ENCODE measurements at places on chromosomes 5 and 9.

DNA sequence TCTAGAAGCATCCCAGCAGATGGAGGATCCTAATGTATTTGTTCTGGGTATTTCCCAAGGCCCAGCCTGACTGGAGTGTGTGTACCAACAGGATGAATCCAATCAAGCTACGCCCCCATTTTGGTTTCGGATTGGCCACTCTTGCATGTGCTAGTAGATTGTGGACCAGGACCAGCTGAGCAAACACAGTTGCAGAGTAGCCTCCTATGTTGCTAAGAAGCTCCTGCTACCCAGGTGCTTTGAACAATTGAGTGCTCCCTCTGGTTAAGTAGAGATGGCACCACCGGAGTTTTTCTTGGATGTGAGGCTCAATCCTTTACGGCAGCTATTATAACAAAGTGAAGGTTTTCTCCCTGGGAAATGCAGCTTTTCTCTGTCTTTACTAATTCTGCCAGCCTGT is 204.5 kb downstream of the NTRK2 start:
- DNase-seq: no peak

DNA sequence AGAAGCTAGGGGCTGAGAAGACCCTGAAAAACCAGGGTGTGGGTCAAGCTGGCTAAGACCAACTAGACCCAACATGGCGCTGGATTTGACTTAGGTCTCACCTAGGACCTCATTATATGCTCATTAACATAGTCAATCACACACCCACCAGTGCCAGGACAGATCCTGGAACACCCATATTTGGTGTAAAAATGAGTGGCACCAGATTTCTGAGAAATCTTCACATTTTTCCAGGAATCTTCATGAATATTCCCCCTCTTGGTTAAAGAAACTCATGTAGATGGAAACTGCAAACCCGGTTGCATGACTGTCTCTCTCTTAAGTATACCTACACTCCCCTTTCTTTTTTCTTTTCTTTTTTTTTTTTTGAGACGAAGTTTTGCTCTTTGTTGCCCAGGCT is 17.9 kb upstream of the RAB14 start:
- DNase-seq: no peak

DNA sequence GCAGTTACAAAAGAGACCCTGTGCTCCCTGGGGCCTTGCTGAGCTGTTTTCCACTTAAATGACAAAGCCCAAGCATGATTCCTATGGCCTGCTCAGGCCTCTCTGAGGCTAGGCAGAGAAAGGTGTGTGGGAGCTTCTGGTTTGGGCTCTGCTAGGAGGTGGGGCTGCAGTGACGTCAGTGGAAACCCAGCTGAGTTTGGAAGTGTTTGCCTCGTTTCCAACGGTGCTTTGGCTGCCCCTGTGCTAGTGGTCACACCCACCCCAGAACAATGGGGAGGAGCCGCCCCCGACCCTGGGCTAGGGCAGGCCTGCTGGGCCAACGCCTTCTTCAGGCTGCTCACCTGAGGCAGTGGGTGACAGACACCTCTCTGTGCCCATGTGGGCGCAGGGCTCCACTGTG is 10.4 kb downstream of the ANGPTL2 start:
- no peak for DNase-seq

DNA sequence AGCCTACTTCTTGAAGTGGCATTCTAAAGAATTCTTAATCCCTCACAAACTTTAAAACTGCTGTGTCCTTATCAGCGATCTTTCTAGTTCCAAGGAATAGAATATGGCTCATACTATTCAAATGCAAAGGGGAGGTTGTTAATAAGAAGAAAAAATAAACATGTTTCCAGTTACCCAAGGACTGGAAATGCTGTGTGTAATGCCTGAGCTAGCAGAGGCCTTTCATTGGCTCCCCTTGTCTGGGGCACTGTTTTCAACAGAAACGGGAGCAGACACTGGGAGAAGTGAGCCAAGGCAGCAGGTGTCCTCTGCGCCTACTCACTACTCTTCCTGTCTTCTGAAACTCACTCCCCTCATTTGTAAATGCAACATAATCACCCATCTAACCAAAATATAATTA is 253.0 kb downstream of the MARCHF11 start:
- DNase-seq: no peak

GRCh38 chr5:173753307-173754168 is 134.6 kb upstream of the CPEB4 start:
- DNase-seq: no peak

DNA sequence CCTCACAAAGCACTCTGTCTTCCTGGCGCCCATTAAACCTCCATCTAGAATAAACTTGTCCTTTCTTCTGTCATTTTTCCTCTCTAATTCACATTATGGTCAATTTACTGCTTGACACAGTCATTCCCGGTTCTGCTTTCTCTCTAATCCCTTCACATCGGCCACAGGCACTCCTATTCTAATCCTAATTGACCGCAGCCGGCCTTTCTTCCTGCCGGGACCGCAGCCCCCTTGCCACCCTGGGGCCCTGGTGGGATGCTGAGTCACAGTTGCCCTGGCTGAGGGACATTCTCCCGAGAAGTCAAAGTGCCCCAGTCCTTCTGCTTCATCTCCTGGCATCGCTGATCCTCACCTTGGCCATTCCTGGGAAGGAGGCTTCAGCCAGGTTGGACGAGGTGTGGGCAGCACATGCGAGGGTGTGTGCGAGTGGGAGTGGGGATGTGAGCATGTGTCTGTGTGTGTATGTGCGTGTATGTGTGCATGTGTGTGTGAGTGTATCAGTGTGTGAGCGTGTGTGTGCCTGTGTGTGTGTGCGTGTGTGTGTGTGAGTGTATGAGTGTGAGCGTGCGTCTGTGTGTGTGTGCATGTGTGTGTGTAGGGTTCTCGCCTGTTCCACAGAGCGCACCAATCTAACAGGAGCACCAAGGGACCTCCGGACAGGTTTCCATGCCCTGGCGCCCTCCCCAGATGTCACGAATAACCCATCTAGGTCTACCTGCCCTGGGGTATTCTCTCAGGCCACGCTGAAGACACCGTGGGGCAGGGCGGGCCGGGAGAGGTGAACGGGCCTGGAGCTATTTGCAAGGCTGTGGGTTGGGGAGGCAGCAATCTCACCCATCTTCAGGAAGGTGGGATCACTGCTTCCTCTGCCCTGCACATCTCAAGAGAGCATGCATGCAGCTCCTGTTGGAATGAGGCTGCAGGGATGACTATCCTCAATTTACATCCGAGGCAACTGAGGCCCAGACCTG is 191.2 kb downstream of the PAX5 start:
- DNase-seq: no peak

GRCh38 chr5:1877103-1878049 is 5.3 kb downstream of the IRX4 start:
- DNase-seq: no peak

- DNase-seq: no peak
These were observed 8.4 kb downstream of the SH3TC2 start for GRCh38 chr5:149054416-149054815.

DNA sequence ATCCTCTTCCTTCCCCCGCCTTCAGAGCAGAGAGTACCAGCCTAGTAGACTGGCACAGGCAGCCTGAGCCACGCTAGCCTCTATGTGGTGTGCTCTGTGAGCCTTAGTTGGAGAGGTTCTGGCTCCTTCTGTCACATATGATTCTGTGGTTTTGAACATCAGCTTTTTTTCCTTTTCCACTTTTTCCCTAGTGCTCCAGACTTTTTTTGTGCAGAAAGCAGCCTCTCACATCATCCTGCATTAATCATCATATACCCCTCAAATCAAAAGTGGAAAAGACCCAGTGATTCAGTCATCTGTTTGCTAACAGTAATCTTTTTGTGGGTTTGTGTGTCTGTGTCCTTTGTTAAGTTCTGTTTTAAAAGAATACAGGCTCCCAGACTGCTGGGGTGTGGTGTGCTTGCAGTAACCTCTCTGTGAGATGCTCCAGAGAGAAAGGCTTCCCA is 663.9 kb upstream of the RGMB start:
- DNase-seq: no peak

DNA sequence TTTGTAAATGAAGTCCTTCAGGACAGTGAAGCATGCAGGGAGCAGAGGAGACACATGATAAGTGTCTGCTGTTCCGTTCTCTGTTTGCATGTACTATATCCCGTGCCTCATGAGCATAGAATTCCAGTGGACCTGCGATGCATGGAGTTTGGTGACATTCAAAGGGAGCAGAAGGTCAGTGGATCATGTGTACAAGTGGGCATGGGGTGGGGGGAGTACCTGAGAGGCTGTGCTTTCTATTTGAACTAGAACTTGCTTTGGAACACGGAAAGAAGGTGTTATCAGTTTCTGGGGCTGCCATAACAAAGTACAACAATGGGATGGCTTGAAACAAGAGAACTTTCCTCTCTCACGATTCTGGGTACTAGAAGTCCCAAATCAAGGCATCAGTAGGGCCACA is 5.1 kb upstream of the CCNJL start:
- no peak for DNase-seq

- DNase-seq: no peak
These were observed 211.4 kb downstream of the BNC2 start for GRCh38 chr9:16659096-16659495.

- no peak for DNase-seq
These were observed 7.8 kb upstream of the BOD1 start for GRCh38 chr5:173624282-173624681.

DNA sequence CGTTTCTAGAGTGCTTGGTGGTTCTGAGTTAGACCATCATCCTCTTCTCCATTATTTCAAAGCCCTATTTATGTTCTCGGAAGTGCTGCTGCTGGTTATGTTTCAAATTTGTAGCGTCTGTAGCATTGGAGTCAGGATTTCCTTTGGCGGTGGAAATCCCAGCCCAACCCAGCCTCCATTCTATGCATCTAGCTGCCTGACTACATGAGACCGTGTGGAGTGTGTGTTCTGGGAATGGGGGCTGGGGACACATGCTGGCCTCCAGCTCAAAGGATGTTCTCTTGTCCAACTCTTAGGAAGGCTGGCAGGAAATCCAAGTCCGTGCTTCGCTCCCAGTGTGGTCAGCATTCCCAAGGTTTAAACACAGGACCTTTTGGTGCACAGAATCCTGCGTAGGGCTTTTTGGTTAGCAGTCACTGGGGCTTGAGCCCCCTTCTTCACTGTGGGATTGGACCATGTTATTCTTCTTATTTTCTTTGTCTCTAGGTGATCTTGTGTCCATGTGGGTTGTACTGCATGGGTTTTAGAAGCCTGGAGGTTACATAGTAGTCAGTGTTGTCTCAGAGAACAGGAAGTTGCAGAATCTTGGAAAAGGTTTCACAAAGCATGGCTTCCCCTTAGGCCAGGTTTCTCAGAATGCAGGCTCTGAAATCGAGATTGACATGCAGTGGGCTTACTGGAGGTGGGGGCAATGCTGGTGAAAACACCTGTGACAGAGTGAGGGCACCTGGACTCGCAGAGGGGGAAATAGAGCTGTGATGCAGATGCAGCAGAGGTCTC is 132.2 kb downstream of the ARHGAP26 start:
- no peak for DNase-seq

- no peak for DNase-seq
These were observed 49.6 kb upstream of the TNFSF15 start for GRCh38 chr9:114855488-114855887.

- no peak for DNase-seq
These were observed 1306.3 kb upstream of the ACO1 start for GRCh38 chr9:31078175-31078574.

DNA sequence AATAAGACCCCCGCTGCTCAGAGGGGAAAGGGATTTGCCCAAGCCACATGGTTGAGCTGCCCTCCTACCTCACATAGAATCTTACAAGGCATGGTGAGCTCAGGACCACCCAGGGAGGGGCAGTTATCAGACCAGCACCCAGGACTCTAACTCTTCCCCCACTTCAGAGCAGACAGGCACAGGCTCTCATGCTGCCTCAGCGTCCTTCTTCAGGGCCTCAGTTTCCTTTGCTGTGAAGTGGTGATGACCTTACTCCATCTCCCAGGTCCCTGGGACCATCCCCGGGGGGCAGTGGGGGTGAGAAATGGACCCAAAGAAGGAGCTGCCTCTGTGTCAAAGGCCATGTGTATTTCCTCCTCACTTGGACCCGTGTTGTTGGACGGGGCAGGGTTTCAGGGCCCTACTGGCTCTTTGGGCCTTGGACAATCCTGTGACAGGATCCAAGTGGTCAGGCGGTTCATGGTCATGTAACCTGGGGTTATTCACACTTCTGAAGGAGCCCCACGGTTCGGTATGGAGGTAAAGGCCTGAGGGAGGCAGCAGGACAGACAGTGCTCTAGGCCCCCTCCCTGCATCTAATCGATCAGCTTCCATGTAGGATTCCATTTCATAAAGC is 31.7 kb upstream of the CSF1R start:
- no peak for DNase-seq

DNA sequence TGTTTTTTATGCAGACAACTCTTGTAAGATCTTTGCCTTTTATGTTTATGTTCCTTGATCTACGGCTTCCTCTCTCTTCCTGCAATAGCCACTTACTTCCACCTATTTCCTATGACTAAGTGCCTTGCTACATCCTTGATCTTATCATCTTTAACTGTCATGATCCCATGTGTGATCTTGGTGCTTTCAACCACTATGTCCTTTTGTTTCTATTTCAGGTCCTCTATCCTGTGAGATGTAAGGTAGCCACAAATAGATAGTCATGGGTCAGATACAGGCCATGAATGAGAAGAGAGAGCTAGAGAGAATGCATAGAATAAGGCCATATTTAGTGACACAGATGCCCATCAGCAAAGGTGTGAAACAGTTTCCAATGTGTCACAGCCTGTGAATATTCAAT is 243.6 kb upstream of the HAPLN1 start:
- no peak for DNase-seq

GRCh38 chr9:133449760-133450159 is 10.0 kb upstream of the CACFD1 start:
- no peak for DNase-seq

GRCh38 chr9:90720621-90721265 is 78.1 kb upstream of the DIRAS2 start:
- no peak for DNase-seq

GRCh38 chr9:129341171-129341986 is 163.3 kb upstream of the IER5L start:
- DNase-seq: no peak

DNA sequence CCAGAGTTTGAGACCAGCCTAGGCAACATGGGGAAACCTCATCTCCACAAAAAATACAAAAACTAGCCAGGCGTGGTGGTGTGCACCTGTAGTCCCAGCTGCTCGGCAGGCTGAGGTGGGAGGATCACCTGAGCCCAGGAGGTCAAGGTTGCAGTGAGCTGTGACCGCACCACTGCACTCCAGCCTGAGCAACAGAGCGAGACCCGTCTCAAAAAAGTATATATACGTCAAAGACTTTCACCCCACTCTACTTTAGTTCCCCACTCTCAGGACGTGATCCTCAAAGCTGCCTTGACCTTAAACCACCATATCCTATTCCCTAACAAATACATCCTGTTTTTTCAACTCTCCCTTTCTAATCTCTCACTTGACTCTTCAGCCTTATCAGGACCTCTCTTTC is 41.0 kb downstream of the PCDHGC5 start:
- DNase-seq: no peak
